Naive thymus-derived CD8-positive, alpha-beta T cell (primary cell): ENCODE measurements at places on chromosomes 12 and 14. TPM values are rescaled to one million over a fixed set of nuclear protein-coding genes. Genes with fewer than 3 reads are reported as not detected.

MYF5 gene
- not detected for polyA plus RNA-seq

CRIP2 gene
- polyA plus RNA-seq = 86.9 TPM

B4GALNT3 gene
- 1.8 TPM for polyA plus RNA-seq

GRCh38 chr12:82089369-82090121 is 268.6 kb downstream of the CCDC59 start:
- no peak for DNase-seq

CCDC38 gene
- polyA plus RNA-seq = not detected

AQP2 gene
- not detected for polyA plus RNA-seq

TMEM179 gene
- polyA plus RNA-seq = not detected

DNA sequence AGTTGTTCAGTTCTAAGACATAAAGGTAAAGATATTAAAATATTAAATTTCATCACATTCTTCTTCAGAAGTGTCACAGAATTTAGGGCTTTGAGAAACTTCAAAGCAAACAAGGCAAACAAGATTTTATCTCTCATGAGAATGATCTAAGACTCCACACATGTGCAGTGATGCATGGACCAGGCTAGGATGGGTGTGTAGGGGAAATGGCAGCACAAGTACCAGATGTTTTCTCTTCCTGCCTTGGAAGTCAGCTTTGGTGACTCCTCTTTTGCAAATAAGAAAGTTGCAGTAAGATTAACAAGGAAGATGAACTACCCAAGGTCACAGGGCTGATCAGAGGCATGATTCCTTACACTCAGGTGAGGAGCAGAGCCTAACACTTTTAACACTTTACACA is 163.8 kb upstream of the LMNTD1 start:
- no peak for DNase-seq

DNA sequence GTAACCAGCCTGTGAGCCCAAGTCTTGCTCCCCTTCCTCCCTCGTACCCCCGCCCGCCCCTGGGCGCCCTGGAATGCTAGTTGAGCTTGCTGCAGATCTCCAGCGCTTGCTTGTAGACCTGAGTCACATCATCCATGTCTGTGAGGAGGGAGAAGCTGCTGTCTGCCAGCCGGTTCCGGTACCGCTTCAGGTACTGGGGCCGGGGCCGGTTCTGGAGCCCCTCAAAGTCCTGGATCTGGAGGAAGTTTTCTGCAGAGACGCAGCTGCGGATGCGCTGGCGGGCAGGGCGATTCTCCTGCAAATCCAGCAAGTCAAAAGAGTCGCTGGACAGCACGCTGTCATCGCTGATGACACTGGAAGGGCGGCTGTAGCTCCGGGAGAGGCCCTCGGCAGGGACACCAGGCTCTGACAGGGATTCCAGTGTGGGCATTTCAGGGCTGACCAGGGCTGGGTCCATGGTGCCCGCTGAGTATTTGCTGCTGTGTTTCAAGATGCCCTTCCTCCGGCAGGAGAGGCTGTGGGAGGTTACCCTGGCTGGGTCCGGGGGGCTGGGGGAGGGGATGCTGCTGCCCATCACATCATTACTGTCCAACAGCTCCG is 71.9 kb downstream of the NUAK1 start:
- DNase-seq = no peak

PGAM5 gene
- 23.8 TPM for polyA plus RNA-seq

GRCh38 chr14:73788701-73789551 is 62.7 kb upstream of the PTGR2 start:
- DNase-seq = no peak

GRCh38 chr14:103949131-103949790 is 6.9 kb upstream of the RD3L start:
- DNase-seq = no peak

DNA sequence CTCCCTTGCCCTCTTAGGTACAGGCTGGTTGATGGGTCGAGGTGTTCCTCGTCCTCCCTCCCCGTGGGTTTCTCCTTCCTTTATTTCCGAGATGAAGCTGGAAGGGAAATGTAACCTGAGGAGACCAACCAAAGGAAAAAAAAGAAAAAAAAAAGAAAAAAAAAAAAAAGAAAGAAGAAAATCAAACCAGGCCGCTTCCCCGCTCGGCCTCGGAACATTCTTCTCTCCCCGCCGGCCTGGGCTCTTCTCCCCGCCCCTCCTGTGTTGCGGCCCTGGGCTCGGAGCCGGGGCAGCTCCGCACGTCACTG is 1.6 kb upstream of the NFATC4 start:
- no peak for DNase-seq

DNA sequence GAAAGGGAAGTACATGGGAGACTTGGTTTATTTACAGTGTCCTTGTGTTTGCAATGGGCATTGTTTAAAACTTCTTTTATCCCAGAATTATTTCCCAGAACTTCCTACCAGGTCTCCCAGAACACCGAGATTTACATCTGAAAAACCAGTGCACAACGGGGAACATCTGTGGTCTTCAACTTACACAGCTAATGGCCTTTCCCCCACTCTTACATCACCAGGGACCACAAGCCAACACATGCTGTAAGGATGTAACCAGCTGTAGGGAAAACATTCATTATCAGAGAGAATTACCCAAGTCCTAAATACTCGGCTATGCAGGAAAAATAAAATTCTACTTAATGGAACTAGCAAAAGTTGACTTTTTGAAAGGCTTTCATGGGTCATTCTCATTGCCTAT is 267.6 kb downstream of the DUSP6 start:
- no peak for DNase-seq

- no peak for DNase-seq
These were observed 1.5 kb downstream of the NPAS3 start for GRCh38 chr14:32940066-32940651.

VWF gene
- polyA plus RNA-seq = not detected

GRCh38 chr12:104063712-104064030 is 660 bp upstream of the HCFC2 start:
- DNase-seq = no peak

DNA sequence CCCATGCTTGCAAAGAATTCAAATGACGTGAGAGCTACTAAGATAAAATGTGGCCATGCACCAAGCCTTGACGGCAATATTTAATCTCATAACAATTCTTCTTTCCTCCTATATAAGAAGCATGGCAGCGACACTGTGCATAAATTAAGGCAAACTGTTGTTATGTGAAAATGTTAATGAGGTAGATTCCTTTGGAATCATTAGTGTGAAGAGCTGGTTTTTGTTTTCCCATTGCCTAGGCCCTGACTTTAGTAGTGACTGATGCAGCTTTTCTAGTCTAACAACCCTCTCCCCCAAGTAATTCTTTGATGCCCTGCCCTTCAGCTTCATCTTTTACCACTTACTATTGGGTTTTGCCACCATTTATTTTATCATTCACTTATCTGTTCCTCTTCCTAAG is 10.6 kb upstream of the PSEN1 start:
- DNase-seq = no peak

- DNase-seq = no peak
These were observed 86.1 kb upstream of the ARHGAP5 start for GRCh38 chr14:31990926-31991572.

CPNE6 gene
- polyA plus RNA-seq = not detected

- no peak for DNase-seq
These were observed 33.5 kb downstream of the RAD51B start for GRCh38 chr14:67852926-67853604.

FOXG1 gene
- polyA plus RNA-seq = not detected

DNA sequence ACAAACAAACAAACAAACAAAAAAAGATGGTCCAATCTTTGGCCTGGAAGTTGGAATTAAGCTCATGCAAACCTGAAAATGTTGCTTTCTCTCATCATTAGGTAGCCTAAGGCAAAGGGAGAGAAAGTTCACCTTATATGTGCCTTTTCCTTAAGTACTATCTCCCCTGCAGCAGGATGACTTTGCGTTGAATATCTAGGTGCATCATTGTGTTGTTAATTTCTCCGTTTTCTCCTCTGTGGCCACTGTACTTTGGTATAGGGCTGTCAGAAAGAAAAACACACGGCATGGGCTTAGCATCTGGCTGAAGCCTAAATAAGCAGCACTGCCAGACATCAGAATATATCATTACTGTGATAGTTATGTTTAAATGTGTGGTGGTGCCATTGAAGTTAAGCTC is 345.5 kb downstream of the BCAT1 start:
- no peak for DNase-seq

GRCh38 chr12:119475650-119476049 is 117.9 kb upstream of the TMEM233 start:
- DNase-seq = no peak

FOXA1 gene
- not detected for polyA plus RNA-seq

FGF6 gene
- not detected for polyA plus RNA-seq

TWF1 gene
- 21.2 TPM for polyA plus RNA-seq

PLBD1 gene
- 0.82 TPM for polyA plus RNA-seq

DNA sequence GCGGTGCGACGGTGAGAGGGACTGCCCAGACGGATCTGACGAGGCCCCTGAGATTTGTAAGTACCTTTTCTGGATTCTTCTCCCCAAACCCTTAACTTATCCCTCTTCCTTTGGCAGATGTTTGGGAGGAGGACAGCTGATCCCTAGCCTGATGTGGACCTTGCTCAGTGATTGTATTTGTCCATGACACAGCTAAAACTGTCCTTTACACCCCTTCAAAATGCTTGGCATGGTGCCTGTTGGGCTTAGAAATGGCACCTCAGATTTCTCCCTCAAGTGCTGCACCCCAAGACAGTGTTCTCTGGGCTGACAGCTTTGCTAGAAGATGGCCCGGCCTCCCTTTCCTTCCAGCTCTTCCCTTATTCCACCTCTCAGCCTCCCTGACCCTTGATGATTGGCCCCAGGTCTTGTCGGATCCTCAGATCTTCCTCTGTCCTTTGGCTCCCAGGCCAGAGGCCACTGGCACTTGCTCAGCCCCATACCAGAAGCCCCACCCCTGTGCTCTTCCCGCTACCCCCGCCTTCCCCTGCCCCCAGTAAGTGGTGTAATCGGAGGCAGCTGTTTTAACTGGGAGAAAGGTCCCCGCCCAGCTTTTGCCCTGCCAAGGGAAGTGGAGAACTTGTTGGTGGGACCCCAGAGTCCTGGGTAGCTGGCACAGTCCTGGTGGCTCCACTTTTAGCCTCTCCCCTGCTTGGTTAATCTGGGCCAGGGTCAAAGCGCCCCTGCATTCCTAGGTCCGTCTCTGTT is 8.7 kb downstream of the LRP1-AS start:
- no peak for DNase-seq

DNA sequence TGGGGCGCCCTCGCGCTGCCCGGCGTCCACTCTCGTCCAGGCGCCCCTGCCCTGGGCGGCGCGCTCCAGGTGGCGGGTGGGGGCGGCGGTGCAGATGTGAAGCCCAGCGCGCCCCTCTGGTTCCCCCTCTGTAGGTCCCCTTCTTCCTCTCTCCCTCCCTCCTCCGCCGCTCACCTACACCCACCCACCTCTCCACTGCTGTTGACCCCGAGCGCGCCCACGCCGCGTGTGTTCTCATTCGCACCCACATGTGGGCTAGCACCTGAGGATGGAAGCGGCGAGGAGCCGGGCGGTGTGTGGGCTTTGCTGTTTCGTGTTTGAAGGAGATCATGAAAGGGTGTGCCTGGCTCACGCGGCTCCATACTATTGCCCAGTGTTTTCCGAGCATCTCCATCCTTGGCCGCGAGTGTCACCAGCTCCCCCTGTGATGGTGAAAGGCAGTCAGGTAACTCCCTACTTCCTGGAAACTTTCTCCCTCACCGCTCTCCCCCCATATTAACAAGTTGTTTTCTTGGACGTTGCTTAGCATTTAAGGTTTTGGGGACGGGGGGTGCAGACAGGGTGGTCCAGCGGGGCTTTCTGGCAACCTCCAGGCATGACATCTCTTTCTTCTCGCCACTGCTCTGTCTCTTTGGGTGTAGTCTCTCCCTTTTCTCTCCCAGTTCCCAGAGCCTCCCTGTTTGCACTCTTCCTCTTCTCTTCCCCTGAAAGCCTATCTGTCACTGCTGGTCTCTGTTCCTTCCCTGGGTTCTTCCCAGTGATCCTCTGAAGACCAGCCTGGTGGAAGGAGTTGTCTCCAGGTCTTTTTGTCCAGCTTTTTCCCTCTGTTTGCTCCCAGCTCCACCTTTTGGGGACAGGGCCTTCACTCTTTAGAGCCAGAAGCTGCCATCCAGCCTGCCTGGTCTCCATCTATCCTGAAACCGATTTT is 1.6 kb downstream of the CACNA1C start:
- DNase-seq = no peak

DNA sequence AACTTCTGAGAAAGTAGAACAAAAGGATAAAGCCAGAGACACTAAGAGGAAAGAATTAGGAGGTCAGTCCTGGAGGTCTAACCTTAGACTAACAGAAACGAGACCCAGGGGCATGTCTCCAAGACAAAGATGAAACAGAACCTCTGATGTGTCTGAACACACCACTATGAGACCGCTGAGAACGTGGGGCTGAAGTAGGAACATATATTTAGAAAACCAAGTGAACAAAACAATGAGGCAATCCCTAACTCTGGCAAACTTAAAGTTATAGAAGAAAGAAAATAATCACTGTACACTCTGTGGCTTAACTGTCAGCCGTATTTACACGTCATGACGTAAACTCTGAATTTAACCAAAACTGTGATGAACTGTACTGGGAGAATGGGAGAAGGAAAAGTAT is 17.9 kb downstream of the KCTD10 start:
- DNase-seq = no peak

- DNase-seq = no peak
These were observed 23.6 kb upstream of the GPHB5 start for GRCh38 chr14:63342371-63342770.

DNA sequence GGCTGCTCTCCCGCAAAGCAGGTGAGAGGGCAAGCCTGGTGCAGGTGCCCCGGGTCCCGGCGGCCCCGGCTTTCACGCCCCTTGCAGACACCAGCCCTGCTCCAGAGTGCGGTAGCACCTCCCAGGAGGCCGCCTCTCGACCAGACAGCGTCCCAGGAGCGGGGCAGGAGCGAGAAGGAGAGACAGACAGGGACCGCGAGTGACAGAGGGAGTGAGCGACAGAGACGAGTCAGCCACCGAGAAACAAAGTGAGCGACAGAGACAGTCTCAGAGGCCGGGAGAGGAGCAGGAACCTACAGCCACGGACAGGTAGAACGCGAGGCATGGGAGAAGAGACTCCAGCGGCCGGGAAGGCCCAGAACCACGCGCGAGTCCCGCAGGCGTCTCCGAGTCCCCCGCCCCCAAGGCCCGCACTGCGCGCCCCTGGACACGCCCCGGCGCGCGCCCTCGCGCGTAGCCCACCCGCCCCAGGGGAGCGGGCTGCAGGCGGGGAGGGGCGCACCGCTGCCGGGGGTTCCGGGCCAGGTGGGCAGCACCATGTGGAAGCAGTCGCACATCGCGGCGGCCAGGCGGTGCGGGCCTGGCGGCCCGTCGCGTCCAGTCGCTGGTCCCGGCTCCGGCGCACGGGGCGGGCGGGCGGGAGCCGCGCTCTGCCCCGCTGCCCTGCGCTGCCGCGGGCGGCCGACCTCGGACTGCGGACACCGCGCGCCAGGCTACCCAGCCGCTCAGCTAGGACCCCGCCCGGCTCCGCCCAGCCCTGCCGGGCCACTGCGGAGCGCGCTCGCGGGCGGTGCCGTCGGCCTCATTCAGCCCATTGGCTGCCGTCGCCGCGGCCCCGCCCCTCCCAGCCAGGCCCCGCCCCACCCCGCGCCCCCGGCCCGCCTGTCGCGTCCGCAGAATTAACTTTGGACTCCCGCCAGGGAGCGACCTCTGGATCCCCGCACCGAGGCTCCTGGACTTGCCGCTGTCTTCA is at the start of gene AHNAK2:
AHNAK2 (minus strand) TSS at position 694 of the 973 bp plus-strand sequence; CDS start at position 557, 137 bp downstream.
- DNase-seq = no peak

- no peak for DNase-seq
These were observed 87.5 kb downstream of the DUSP16 start for GRCh38 chr12:12474931-12475795.

GRCh38 chr14:47240748-47241437 is 434.5 kb downstream of the MDGA2 start:
- no peak for DNase-seq

IFI27 gene
- polyA plus RNA-seq = not detected

GRCh38 chr14:69877492-69877891 is 1.7 kb upstream of the SMOC1 start:
- no peak for DNase-seq

GRCh38 chr12:3771853-3772252 is 18.9 kb upstream of the CRACR2A start:
- DNase-seq = no peak
